GM12878 (cell line): ENCODE measurements at places on chromosomes 2 and 18. TPM values are rescaled to one million over a fixed set of nuclear protein-coding genes. Genes with fewer than 3 reads are reported as not detected.

The ALK gene
- not detected in 2 replicates for polyA plus RNA-seq

The C2orf78 gene
- polyA plus RNA-seq, result 0.52 and 0.53 TPM in 2 replicates

The RAPGEF4 gene
- 0.18 TPM in 1 of 2 replicates, not detected in the other for polyA plus RNA-seq

The FER1L5 gene
- polyA plus RNA-seq, result not detected in 2 replicates

The RGPD3 gene
- polyA plus RNA-seq, result 0.11 TPM in 1 of 2 replicates, not detected in the other

The CRYGC gene
- not detected in 2 replicates for polyA plus RNA-seq

The FAP gene
- 0.16 TPM in 1 of 2 replicates, not detected in the other for polyA plus RNA-seq

The SERPINB3 gene
- polyA plus RNA-seq, result not detected in 2 replicates

DNA sequence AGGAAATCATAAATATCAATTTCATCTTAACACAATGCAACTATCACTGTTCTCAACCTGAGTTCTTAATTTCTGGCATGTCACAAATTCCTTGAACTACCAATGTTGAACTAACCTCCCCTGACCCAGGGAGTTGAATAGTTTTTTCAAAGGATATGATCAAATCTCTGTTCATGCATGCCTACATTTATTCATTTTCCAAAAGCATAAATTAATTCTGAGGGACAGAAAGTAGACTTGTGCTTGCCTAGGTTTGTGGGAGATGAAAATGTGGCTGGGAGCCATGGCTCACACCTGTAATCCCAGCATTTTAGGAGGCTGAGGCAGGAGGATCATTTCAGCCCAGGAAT is 175.7 kb downstream of the TGIF1 start:
- no peaks in the 10 kb centered on the region for H3K36me3 ChIP-seq
- no peak overlapping the region for H3K4me3 ChIP-seq
- H3K27me3 ChIP-seq, result no peaks in the 10 kb centered on the region
- no peaks in the 10 kb centered on the region for H3K4me1 ChIP-seq
- no peak overlapping the region for H3K27ac ChIP-seq
- no peak for DNase-seq

GRCh38 chr2:193228276-193228675 is 1033.5 kb upstream of the TMEFF2 start:
- H3K36me3 ChIP-seq, result no peaks in the 10 kb centered on the region
- no peaks in the 10 kb centered on the region for H3K27me3 ChIP-seq
- no peak overlapping the region for H3K27ac ChIP-seq

GRCh38 chr2:216717491-216717901 is 22.1 kb upstream of the IGFBP5 start:
- DNase-seq, result no peak
- H3K36me3 ChIP-seq, result no peaks in the 10 kb centered on the region
- peaks cover 6% of the 10 kb centered on the region for H3K27me3 ChIP-seq
- no peak overlapping the region for H3K4me3 ChIP-seq

DNA sequence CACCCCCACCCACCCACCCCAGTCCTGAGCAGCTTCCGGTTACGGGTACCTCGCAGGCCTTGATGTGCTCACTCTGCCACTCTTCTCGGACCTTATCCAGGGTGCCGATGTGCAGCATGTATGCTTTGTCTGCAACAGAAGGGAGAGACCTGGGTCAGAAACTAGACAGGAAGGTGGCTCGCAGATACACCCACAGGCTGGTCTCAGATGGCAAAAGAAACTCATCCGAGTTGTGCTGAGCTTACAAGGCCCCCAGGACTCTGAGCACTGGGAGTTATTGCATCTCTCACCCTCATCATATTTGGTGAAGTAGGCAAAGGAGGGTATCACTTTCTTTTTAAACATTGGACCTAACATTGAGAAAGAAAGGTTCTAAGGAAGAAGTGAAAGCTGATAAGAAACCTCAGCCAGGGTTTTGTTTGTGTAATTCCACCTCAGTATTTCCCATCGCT is 30.6 kb upstream of the EPG5 start:
- no peaks in the 10 kb centered on the region for H3K27me3 ChIP-seq
- DNase-seq, result no peak
- H3K4me1 ChIP-seq, result peaks cover 2% of the 10 kb centered on the region; the same call in 1 of the 2 replicates
- H3K36me3 ChIP-seq, result no peaks in the 10 kb centered on the region
- H3K27ac ChIP-seq, result 0 out of 2 replicates have a peak overlapping the region, but pooled peaks have one; percentile 1
- no peak overlapping the region for H3K4me3 ChIP-seq

- H3K27ac ChIP-seq, result no peak overlapping the region
- no peaks in the 10 kb centered on the region for H3K4me1 ChIP-seq
- H3K27me3 ChIP-seq, result no peaks in the 10 kb centered on the region
- H3K4me3 ChIP-seq, result no peak overlapping the region
- no peak for DNase-seq
Measured at GRCh38 chr2:233165895-233166661, 85.4 kb upstream of the ATG16L1 start.

GRCh38 chr2:188835006-188835405 is 139.2 kb upstream of the COL3A1 start:
- no peak for DNase-seq
- H3K27me3 ChIP-seq, result no peaks in the 10 kb centered on the region
- no peaks in the 10 kb centered on the region for H3K4me1 ChIP-seq
- H3K4me3 ChIP-seq, result no peak overlapping the region
- no peak overlapping the region for H3K27ac ChIP-seq

DNA sequence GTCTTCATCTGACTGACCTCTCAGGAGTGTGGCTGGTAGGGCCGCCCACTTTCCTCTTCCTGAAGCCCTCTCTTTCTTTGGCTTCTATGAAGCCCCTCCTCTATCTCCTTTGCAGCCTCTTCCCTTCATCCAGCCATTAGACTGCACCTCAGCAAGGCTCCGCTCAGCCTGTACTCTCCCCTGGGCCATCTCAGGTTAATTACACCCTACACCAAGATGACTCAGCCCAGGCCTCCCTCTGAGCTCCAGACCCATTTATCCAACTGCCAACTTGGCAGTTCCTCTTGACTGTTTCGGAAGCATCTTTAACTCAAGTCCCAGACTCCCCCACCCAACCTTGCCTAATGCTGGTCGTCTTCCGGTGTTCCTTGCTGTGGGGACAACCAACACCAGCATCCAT is 5.8 kb upstream of the WNT6 start:
- no peaks in the 10 kb centered on the region for H3K4me1 ChIP-seq
- peaks cover 11% of the 10 kb centered on the region for H3K27me3 ChIP-seq
- H3K27ac ChIP-seq, result no peak overlapping the region
- no peaks in the 10 kb centered on the region for H3K36me3 ChIP-seq
- no peak for DNase-seq
- H3K4me3 ChIP-seq, result no peak overlapping the region

DNA sequence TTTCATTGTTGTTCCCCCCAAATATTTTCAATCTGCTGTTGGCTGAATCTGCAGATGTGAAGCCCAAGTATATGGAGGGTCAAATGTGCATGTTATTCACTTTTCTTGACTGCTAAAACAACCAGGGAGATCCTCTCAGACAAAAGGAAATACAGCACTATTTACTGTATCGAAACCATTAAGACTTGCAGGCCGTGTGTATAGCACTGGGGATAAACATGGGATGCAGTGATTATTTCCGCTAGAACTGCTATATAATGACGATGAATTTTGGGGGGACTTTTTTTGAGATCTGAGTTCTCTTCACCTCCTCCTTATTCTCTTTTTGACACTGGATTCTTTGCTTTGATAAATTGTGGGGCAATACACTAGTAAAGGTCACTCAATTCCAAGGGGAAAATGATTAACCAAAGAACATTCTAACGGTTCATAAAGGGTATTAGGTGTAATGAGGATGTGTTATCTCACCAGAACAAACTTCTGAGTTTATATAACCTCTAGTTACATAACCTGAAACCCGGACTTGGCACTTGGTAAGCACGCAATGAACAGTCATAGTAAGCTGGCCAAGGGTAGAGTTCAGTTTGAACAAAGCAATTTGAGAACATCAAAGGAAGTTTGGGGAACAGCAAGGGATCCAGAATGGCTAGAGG is 3.5 kb upstream of the UGT1A1 start:
- no peak overlapping the region for H3K4me3 ChIP-seq
- DNase-seq, result no peak
- no peaks in the 10 kb centered on the region for H3K36me3 ChIP-seq
- no peaks in the 10 kb centered on the region for H3K4me1 ChIP-seq

- no peaks in the 10 kb centered on the region for H3K27me3 ChIP-seq
- no peak for DNase-seq
- H3K36me3 ChIP-seq, result peaks cover 7% of the 10 kb centered on the region
- no peak overlapping the region for H3K27ac ChIP-seq
- no peak overlapping the region for H3K4me3 ChIP-seq
Measured at GRCh38 chr2:134325696-134326095, 71.8 kb downstream of the MGAT5 start.

- H3K4me1 ChIP-seq, result no peaks in the 10 kb centered on the region
- no peaks in the 10 kb centered on the region for H3K27me3 ChIP-seq
- DNase-seq, result no peak
- no peak overlapping the region for H3K27ac ChIP-seq
Measured at GRCh38 chr18:55688030-55688429, 100.0 kb upstream of the TCF4 start.

DNA sequence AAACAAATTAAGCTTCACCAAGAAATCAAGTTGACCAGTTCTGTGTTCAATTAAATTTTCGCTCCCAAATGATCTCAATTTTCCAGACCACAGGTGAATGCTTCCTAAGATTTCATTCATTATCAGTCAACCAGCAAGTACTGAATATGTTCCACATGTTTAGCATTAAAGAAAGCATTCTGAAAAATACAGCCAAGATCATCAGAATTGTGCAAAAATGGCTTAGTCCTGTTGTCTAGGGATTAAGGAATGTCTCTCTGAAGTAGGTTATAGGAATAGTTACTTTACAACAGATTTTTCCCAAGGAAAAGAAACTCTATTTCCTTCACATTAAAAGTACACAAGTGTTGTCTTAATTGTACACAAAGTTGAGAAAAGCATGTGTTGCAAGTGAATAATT is 69.2 kb downstream of the NRXN1 start:
- no peaks in the 10 kb centered on the region for H3K36me3 ChIP-seq
- DNase-seq, result no peak
- no peak overlapping the region for H3K27ac ChIP-seq
- no peaks in the 10 kb centered on the region for H3K27me3 ChIP-seq

- H3K27ac ChIP-seq, result no peak overlapping the region
- H3K4me1 ChIP-seq, result no peaks in the 10 kb centered on the region
- DNase-seq, result no peak
- H3K36me3 ChIP-seq, result no peaks in the 10 kb centered on the region; the same call in 1 of the 2 replicates
- H3K27me3 ChIP-seq, result no peaks in the 10 kb centered on the region
Measured at GRCh38 chr2:3469486-3469885, 49.8 kb downstream of the ADI1 start.

DNA sequence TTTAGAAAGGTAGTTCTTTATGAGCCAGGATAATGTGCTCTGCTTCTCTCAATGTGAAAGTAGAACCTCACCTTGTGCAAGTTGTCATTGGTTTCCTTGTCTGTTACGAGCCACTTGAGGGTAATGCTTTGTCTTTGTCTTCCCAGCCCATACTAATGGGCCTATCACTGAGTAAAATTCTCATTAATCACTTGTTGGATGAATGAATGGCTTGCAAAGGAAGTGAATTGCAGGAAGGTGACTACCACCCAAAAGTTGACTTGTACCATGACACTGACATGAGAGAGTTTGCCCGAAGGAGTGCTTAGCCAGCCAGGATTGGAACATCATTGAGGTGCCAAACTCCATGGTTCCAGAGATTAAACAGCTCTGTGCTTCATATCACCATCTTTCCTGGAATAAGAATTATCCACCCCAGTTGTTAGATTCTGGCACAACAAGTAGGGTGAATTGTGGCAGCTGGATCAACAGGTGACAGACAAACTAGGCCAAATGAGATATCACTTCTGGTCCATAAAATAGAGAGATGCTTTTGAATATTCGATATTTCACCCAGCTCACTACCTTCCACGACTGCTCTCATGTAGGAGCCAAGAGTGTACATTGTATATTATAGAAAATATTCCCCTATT is 20.5 kb upstream of the CD28 start:
- H3K27me3 ChIP-seq, result no peaks in the 10 kb centered on the region
- no peak overlapping the region for H3K4me3 ChIP-seq
- no peak overlapping the region for H3K27ac ChIP-seq
- DNase-seq, result no peak

DNA sequence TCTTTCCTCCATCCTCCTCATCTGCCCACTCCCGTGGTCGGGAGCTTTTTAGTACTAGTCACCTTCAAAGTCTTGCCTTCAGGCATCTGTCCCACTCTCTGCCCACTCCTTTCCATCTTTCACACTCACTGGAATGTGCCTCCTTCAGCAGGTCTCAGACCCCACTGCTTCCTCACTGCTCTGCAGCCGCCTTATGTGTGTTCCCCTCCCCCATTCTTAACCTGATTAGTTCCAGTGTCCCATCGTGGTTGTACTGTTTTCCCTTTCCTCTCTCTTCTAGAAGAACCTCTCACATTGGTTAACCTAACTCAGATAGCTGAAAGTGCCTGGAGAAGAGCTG is 3.0 kb downstream of the ARMC9 start:
- no peak overlapping the region for H3K27ac ChIP-seq
- H3K27me3 ChIP-seq, result no peaks in the 10 kb centered on the region
- H3K36me3 ChIP-seq, result no peaks in the 10 kb centered on the region
- DNase-seq, result no peak
- peaks cover 6% of the 10 kb centered on the region for H3K4me1 ChIP-seq

DNA sequence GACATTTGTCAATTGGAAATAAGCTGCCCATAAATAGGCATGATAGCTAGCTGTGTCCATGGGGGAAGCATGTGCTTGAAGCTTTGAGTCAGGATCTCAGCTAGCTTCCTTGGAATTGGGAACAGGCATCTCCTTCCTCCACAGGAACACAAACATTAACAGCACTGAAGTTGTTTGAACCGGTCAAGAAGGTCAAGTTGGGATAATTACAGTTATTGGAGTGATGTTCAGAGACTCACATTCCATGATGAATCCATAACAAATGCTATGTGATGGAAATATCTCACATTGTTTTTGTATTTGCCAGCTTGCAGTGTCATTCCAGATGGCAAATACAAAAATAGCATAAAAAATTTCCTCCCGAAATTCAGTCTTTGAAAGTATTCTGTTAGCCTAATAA is 347.6 kb upstream of the SMIM21 start:
- H3K4me3 ChIP-seq, result no peak overlapping the region
- no peaks in the 10 kb centered on the region for H3K4me1 ChIP-seq
- H3K27ac ChIP-seq, result no peak overlapping the region
- no peaks in the 10 kb centered on the region for H3K36me3 ChIP-seq

DNA sequence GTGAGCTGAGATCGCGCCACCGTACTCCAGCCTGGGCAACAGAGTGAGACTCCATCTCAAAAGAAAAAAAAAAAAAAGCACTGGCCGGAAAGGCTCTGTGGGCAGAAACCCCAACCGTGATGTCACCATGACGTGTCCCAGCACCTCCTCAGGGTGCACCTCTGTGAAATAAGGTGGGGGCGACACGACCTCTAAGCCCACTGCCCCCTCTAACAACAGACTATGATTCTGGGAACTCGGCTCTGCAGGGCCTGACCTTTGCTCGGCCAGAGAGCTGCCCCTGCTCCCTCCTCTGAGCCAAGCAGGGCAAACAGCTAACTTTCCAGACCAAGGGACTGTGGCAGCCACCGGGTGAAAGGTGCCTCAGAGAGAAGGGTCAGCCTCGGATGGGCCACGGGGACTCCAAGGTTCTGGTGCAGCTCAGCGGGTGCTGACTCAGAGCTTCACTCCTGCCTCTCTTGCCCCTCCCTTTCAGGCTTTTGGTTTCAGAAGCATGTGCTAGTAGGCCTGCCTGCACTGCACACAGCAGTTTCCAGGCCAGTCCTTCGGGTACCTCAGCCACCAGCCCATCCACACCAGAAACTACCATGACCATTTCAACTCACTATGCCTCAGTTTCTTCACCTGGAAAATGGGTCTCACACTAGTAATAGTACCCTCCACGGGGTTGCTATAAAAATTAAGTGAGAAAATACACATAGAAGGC is 8.0 kb downstream of the TMBIM1 start:
- H3K27ac ChIP-seq, result peak overlapping the region; percentile 95
- H3K4me1 ChIP-seq, result peaks cover 36% of the 10 kb centered on the region
- H3K36me3 ChIP-seq, result peaks cover 7% of the 10 kb centered on the region
- no peak for DNase-seq
- no peaks in the 10 kb centered on the region for H3K27me3 ChIP-seq
